Activated CD8-positive, alpha-beta memory T cell treated with anti-CD3 and anti-CD28 coated beads for 1 hour (primary cell): ENCODE measurements at places on chromosomes 11 and 22.
A peak's percentile ranks its signal among the peaks of the same experiment; 100 is the strongest.

GRCh38 chr11:78914503-78914902, 339.8 kb upstream of the NARS2 start:
- no peak for DNase-seq

- no peak for DNase-seq
These were observed 82.4 kb downstream of the FANCF start for GRCh38 chr11:22543261-22543660.

GRCh38 chr11:1199751-1200610, 22.9 kb upstream of the MUC5B start:
- DNase-seq = no peak

- peak; percentile 39 for DNase-seq
These were observed 28.1 kb downstream of the IGSF9B start for GRCh38 chr11:133928628-133929059.

DNA sequence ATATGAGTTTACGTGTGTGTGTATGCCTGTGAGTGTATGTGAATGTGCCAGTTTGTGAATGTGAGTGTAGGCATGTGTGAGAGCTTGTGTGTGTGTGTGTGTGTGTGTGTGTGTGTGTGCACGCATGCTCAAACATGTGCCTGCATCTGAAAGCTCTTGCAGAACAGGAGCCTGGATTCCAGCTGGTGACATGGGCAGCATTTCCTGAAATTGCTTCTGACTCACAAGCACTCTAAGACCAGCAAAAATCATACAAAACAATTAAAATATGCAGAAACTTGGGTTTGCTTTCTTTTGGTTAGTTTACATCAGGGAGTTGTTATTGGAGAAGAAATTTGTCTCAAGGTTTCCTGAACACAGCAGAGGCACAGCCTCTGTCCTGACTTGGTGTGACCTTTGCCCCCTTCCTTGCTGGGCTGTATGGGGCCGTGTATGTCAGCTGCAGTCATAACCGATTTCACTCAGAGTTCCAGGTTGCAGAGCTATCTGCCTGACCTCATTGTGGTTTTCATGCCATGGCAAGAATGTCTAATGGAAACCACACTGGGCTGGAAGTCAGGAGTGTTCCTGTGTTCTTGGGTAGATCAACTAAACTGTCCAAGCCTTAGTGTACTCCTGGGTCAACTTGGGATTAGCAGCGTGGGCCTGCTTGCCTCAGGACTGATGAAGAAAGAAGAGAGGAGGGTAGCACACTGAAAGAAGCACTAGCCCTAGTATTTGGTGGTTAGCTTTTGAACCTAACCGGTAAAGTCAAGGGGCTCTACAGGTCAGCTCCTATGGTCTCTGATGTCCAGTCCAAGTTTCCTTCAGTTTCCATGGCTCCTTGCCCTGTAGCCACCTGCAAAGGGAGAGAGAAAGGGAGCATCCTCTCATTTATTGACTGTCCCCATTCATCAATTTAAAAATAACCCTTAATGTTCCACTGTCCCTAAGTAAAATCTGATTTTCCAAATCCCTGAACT, 143.7 kb downstream of the SNX19 start:
- no peak for DNase-seq
